ENCODE measurements at places on chromosomes 3 and 15.

DNA sequence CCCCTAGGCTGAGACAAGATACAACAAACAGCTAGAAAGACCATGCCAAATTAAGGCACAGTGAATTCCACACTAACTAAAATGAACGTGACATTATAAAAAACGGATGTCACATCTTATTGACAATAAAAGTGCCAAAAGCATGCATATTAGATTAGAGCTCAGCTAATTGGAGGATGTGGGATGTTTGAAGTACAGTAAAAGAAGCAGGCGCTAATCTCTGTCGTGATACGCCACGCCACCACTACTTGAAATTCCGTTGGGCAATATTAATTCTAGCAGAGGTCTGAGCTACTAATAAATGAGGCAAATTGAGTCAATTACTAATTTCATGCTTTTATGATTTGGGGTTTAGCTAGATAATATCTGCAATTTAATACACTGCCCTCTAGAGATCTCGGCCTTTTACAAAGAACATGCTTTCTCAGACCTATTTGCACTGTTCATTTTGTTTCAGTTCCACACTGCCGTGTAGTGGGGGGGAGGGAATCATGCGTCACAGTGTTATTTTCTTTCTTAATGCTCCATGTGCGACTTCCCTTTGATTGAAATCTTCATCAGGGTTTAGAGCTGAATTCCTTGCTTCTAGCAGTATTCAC lies 52.9 kb upstream of the ROBO2 start:
- DNase-seq, result no peak

GRCh38 chr3:4754180-4755086 lies 224.8 kb upstream of the BHLHE40 start:
- DNase-seq, result no peak

- no peak for DNase-seq
Observed at GRCh38 chr15:78714890-78715289, 73.9 kb upstream of the CHRNB4 start.

DNA sequence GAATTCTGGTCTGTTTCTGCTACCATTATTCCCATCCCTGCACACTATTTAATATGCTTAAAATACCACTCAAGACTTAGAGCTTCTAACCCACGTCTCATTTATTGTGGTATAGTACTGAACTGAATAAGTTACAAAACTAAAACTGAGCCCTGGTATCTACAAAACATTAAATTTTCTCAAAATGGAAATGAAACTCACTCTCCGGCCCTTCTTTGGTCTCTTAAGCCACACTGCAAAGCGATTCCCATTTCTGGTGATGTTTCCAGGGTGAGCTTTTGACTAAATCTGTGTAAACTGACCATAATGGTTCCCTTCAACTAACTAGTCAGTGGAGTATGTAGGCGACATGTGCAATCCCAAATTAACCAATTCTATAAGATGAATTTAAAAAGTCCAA lies 18.6 kb downstream of the KPNA4 start:
- no peak for DNase-seq

- no peak for DNase-seq
Observed at GRCh38 chr3:38580450-38581382, 68.8 kb downstream of the SCN5A start.

DNA sequence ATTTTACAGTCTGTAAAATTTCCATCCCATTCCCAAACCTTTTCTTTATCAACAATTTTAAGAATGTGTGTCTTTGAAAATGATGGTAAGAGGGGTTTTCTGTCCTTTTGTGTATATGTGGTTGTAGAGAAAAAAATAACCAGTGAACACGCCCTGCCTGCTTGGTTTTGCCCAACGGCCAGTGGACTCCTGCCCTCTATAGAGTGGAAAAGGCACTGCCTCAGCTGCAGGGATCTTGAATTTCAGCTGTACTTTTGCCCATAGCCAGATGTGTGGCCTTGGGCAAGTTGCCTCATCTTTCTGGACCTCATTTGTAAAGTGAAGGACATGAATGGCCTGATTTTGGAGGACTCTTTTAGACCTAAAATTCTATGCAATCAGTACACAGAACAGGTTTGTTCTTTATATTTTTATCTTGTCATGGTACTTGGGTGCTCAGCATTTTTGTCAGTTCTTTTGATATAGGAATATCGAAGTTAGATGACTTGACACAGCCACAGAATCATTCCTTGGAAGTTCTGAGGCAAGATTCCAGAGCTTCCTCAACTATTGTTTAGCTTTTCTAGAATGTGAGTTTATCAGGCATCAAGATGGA lies 81.0 kb downstream of the CLDN11 start:
- DNase-seq, result no peak

- DNase-seq, result no peak
Observed at GRCh38 chr3:34219556-34219955, 421.1 kb downstream of the PDCD6IP start.

DNA sequence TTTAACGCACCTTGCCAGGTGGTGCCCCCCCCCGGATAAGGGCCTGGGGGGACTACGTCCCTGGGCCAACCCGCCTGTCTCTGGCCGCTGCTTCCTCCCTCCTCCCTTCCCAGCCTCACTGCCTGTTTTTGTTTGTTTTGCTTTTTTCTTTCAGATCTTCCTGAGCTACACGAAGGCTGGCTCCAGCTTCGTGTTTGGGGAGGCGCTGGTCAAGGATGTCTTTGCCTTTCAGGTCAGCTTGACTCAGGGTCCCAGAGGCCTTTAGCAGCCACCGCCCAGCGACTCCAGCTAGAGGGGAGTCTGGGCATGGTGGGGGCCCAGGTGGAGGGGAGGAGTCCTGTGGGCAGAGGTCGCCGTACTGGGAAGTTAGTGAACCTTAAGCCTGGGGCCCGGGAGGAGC lies 24.1 kb downstream of the SLC28A1 start:
- DNase-seq, result no peak

- DNase-seq, result no peak
Observed at GRCh38 chr3:122974764-122975162, 52.8 kb downstream of the SEMA5B start.

DNA sequence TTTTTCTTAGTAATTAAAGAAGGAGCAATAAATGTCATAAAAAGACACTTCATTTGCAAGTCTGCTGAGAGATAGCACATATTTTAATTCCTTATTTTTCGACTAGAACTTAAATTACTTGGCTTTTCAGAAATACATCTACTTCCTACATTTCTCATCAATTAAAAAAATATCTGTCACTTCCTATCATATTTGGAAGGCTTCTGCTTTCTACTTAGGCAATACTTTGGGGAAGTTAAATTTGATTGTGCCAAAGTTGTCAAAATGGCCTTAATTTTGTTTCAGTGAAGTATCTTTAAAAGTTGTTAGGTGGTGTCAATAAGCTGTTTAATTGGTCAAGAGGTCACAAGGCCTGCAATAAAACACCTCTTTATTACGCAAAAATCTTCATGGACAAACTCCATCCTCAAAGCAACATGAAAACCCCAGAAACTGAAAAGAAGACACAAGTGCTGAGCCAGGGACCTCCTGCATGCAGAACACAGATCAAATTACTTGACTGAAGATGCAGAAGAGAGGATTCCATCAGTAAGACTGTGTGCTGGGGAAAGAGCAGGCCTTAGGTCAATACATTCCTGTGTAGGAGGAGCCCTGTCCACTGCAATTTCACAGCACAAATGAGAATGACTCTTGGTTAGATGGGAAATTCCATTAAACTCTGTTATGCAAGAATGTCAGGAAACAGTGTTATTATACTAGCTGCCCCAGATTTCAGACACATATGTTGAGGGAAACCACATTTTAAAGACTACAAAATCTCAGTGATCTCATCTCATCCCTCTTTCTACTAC lies 48.0 kb upstream of the FSTL1 start:
- no peak for DNase-seq
